ENCODE measurements at places on chromosomes 11 and 22.
A peak's percentile ranks its signal among the peaks of the same experiment; 100 is the strongest.

DNA sequence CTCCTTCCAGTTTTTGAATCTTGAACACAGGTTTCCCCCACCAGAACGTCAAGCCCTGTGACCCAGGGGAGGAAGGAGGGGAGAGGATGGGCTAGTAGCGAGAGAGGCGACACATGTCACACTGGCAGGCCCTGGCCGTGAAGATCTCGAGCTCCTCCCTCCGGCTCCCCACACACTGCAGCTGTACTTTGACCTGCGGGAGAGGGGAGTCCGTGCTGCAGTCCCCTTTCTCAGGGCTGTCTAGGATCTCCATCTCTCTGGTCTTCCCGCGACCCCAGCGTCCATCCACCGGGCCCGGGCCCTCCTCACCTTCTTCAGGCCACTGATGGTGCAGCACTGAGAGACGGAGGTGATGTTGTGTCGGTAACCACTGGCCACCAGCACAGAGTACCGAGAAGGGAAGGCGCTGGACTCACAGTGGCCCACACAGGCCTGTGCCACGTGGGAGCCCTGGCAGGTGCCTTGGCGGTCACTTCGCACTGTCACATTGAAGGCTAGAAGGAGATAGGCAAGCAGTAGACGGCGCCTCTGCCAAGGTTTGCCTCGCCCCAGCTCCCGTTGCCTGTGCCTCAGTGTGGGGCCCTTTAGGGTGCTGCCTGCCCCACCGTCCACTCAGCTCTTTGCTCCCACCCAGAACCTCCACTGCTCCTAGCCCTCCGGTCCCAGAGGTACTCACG lies 873 bp downstream of the GPHA2 start:
- DNase-seq = no peak

DNA sequence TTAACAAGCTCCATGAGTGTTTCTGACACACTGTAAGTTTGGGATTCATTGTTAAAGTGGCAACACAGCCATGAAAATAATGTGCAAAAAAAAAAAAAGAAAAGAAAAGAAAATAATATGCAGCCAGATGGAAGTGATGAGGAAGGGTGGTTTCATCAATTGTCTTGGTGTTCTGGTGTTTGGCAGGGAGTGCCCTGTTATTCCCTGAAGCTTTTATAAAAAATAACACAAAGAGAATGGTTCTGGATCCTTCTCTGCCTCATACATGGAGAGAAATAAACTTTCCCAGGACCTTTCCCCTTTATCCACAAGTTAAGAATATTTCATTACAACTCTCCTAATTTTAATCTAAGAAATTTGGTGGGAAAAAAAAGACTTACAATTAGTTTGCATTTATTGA lies 16.7 kb downstream of the AMOTL1 start:
- no peak for DNase-seq

DNA sequence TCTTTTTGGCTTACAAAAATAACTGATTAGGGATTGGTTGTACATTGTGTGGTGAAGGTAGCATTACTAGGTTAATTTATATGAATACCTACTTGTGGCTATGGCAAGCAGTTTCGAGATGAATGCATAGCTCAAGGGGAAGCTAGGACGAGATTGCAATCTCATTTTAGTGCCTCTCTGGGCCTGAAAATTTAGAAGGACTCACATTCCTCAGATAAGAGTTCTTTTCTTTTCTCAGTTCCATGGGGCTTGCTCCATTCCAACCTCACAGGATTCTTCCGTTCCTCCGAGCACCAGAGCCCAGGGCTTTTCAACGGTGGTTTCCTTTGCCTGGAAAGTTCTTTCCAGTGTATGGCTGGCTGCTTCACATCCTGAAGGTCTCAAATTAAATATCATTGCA lies 82.1 kb downstream of the CECR2 start:
- DNase-seq = no peak

- DNase-seq = no peak
These were observed 227.4 kb downstream of the INSC start for GRCh38 chr11:15342163-15342562.

GRCh38 chr11:19913893-19914249 lies 201.2 kb downstream of the NAV2 start:
- DNase-seq = no peak

DNA sequence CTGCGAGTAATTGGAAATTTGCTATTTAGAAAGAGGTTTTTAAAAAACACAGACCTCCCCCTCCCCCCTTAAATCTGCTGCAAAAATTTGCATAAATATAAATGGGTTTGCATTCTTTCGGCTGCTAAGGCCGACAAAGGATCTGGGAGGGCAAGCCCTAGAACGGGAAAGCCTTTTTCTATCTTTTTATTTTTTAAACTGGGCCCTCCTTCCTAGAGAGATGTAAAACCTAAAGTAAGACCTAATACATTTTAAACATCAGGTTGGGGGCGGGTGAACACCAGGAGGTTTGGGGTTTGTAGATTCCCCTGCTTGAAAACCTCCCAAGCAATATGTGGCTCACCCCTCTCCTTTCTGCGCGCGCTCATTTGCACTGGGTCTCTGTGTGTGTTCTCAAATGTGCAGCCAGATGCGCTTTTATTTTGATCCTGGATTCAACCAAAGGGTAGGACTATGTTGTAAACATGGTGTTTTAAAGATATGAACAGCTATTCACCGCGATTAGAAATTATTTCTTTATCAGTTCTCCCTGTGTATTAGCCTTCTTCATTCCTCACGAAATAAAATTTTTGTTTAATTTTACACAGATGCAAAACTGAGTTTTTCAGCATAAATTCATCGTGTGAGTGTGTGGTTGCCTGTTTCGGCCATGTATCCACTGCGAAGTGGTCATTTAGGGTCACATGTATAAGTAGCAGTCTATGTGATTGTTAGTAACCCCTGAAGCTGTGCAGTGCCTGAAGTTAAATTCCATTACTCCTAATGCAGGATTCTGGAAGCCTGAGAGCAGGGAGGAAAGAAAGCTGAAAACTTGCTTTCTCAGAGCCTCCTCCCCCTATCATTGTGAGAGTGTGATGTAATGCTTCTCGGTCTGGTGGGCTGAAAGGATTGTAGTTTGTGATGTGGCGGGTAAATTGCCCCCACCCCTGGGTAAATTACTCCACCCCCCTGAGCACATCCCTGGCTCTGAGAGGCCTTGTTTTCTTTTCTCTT lies 988 bp downstream of the TNRC6B start:
- peak; percentile 57 for DNase-seq

- DNase-seq = no peak
These were observed 71.7 kb downstream of the TBC1D22A start for GRCh38 chr22:46834021-46834737.

DNA sequence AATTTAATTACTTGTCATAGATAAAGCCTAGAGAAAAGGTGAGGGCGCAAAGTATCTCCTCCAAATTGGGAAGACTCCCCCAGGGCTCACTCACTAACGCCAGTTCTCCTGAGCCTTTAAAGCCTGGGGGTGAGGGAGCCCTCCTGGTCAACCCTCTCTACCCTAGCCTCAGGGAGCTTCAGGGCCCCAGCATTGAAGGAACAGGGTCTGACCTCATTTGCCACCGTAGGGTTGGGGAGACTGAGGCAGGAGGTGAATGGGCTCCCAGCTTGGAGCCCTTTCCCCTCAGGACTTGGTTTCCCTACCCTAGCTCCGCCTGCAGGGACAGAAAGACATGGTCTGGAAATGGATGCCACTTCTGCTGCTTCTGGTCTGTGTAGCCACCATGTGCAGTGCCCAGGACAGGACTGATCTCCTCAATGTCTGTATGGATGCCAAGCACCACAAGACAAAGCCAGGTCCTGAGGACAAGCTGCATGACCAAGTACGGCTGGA lies 1.7 kb downstream of the FOLR2 start:
- DNase-seq = no peak

DNA sequence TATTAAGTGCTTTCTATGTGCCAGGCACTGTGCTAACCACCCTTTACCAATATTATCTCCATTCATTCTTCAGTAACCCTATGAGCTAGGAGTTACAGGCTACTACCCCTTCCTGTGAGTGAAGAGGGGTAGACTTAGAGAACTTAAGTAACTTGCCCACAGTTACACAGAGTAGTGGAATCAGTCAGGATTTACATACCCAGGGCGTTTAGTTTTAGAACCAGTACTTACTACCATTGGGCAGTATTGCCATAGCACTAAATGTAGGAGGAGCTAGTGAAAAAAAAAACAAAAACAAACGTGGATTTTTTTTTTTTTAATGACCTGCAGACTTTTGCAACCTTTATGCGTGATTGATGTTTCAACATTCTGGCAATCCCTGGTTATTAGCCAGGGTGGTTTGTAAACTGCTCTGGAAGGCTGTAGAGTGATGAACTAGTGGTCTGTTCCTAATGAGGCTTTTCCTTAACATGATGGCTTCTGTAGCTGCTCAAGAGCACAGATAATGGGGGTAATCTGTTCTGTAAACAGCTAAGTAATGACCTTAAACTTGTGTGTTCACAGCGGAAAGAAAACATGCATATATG lies 11.4 kb downstream of the TBCEL start:
- no peak for DNase-seq

DNA sequence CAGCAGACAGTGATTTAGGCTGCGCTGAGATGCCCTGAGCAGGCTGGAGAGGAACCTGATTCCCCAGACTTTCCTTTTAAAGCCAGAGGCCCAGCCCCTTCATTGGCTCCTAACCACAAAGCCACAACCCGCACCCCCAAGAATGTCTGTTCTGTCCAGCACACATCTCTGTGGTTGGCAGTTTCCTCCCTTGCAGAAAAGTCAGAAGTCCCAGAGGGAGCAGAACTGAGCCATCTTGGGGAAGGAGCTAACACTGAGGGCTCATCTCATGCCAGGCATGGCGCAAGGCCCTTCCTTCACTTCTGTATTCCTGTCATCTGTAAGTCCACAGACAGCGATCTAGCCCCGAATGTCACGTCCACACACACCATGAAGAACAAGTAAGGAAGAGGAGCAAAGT lies 97.1 kb upstream of the SYT13 start:
- no peak for DNase-seq

GRCh38 chr11:70019576-70020011 lies 58.5 kb upstream of the ANO1 start:
- no peak for DNase-seq

Data from right renal cortex interstitium (tissue), 3 donors.